ENCODE measurements at places on chromosomes 6 and 20. TPM values are rescaled to one million over a fixed set of nuclear protein-coding genes. Genes with fewer than 3 reads are reported as not detected.

FAM184A gene
- not detected for polyA plus RNA-seq

GRCh38 chr6:9862603-9863167 lies 552.2 kb downstream of the TFAP2A start:
- DNase-seq, result no peak

DNA sequence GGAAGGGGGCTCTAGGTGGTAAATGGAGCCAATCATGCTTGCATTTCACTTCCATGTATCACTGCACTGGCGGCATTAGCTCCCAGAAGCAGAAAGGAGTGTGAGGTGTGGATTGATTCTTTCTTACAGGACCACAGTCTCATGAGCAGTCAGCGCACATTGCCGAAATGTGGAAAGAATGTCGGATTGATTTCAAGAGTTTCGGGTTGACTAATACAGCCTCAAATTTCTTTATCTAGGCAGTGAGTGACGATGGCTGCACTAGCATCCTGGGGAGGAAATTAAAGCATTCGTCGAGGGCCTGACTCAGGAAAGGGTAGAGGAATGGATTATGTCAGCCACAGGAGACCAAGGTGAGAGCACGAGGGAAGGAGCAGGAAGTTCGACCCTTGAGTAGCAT lies 222.8 kb upstream of the CDYL start:
- DNase-seq, result no peak

DNA sequence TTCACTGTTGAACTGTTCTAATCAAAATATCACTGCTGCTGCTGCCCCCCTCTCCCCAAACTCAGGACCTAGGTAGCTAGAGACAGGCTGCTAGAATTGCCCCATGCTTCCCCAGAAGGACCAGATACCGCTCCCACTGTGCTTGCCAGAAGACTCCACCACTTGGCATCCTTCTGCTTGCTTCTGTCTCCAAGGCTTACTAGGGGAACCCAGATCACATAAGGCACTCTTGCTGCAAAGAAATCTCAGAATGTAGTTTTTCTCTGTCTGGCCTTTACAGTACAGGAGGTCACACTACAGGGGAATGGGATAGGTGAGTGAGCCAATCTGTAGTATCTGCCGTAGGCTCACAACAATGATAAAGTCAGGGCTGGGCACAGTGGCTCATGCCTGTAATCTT lies 21.5 kb upstream of the SLC9A8 start:
- no peak for DNase-seq

- DNase-seq, result peak; percentile 35
Measured at GRCh38 chr20:35743693-35744491, 1.8 kb upstream of the RBM39 start.

PHACTR3 gene
- not detected for polyA plus RNA-seq

DNA sequence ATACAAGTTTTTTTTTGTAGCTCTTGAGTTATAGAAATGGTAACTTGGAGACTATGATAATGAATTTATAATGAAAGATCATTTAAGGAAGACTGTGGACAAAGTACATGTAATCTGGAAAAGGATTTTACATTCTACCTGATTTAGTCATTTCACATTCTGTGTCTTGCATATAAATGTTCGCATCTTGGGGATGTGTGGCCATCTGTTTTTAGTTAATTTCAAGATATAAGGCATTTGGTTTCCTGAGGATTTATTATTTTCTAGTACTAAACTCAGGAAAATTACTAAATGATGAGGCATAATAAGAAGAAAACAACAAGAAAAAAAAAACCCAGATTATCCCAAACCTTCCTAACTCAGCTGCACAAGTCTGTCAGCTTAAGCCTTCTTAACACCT lies 112.7 kb upstream of the PRL start:
- no peak for DNase-seq

- no peak for DNase-seq
Measured at GRCh38 chr6:167030222-167031072, 31.2 kb downstream of the CEP43 start.

CTCFL gene
- not detected for polyA plus RNA-seq

DNA sequence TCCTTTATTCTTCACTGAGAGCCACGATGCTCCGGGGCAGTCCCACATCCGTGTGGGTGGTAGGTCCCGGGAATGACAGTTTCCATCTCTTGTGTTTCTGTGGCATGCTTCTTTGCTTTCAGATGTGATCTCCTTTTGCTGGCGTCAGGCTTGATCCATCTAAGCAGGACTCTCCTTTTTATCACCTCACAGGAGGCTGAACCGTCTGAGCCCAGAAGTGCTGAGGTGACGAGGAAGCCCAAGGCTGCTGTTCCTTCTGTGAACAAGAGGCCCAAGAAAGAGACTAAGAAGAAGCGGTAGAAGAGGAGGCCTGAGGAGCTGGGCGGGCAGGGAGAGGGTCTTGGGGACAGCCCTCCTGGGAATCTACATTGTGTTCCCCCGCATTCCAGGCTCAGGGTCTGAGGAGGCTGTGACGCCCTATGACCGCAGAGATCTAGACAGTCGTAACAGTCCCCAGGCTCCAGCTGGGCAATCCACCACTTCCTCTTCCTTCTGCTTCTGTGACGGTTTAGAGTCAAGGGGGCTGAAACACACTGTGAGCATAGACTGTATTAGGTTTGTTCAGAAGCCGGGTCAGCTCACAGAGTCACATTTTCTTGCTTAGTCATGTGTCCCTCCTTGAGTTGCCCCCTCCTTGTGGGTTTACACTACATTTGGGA lies 26.8 kb downstream of the MANBAL start:
- DNase-seq, result peak; percentile 20
